ENCODE measurements at places on chromosomes 3 and 15.

GRCh38 chr3:41193794-41194539 is 5.3 kb upstream of the CTNNB1 start:
- DNase-seq = no peak

DNA sequence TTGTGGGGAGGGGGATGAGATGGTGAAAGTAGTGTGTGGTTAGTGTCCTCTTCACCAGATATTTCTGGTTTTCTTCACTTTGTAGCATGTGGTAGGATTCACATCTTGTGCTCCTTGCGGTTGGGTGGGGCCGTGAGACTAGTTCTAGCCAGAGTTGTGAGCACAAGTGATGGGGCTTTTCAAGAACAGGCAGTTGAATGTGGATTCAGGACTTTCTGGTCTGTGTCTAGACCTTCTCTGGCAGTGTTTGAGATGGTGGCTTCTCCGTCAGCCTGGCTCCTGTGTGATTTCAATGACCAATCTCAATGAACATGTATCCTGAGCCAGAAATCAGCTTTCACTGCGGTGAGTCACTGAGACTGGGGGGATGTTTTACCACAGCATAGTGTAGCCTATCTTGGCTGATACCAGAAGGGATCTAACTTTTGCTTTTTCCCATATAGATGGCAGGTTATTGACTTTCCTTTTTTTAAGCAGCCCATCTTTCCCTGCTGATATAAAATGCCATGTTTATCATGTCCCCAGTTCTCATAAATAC is 82.6 kb downstream of the RPLP1 start:
- no peak for DNase-seq

DNA sequence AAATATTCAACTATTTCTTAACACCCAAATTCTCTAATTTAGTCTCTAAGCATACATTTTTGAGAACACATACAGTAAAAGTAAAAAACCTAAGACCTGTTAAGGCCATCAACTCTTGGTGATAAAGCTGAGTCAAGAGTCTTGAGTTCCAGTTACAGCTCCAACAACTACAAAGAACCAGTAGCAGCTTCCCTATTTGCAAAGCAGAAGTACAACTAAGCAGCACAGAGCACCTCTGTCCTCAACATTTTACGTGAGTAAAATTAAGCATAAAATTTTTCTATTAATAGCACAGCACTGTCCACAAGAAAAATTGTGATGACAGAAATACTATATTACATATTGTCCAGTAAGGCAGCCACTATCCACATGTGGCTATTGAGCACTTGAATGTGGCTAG is 4.4 kb downstream of the PCOLCE2 start:
- no peak for DNase-seq

- no peak for DNase-seq
Measured at GRCh38 chr15:73718694-73719093, 34.5 kb downstream of the INSYN1 start.

GRCh38 chr3:111285694-111286093 is 214.1 kb downstream of the NECTIN3 start:
- no peak for DNase-seq

DNA sequence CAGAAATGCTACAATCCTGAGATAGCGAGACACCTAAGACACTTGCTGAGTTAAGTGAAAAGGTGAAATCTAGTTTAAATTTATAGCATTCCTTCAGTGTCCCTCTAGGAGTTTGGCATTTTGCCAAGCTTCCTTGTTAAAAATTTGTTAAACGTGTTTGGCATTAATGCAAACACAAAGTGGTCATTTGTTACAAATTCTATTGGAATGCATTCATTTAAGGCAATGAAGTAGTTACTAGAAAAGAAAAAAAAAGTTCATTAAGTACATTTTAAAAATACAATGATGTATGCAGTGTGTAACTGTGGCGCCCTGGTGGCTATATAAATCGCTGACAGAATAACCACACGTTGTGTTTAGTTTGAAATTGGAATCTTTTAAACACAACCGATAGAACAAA is 31.3 kb upstream of the WNT5A start:
- no peak for DNase-seq

GRCh38 chr3:79737530-79737929 is 30.3 kb downstream of the ROBO1 start:
- DNase-seq = no peak

DNA sequence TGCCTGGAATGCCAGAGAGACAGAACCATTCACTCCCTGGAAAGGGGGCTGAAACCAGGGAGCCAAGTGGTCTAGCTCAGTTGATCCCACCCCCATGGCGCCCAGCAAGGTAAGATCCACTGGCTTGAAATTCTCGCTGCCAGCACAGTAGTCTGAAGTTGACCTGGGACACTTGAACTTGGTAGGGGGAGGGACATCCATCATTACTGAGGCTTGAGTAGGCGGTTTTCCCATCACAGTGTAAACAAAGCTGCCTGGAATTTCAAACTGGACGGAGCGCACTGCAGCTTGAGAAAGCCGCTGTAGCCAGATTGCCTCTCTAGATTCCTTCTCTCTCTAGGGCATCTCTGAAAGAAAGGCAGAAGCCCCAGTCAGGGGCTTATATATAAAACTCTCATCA is 310.7 kb upstream of the DPPA4 start:
- no peak for DNase-seq

GRCh38 chr3:89145995-89146394 is 38.6 kb downstream of the EPHA3 start:
- no peak for DNase-seq

DNA sequence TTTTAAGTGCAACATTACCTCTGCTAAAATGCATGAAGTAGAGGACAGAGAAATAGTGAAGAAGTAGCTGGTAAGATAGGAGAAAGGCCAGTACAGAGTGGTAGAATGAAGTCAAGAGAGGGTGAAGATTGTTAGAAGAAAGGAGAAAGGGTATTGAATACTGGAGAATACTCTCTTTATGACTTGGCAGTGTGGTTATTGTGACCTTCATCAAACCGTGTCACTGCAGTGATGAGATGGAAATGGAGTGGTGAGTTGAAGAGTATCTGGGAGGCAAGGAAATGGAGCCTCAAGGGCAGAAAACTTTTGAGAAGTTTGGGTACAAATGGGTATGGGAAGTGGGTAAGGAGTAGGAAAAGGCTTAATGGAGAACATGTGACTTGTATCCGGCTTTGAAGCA is 24.7 kb downstream of the MINDY2 start:
- no peak for DNase-seq

GRCh38 chr15:61404567-61404966 is 175.5 kb upstream of the RORA start:
- no peak for DNase-seq

DNA sequence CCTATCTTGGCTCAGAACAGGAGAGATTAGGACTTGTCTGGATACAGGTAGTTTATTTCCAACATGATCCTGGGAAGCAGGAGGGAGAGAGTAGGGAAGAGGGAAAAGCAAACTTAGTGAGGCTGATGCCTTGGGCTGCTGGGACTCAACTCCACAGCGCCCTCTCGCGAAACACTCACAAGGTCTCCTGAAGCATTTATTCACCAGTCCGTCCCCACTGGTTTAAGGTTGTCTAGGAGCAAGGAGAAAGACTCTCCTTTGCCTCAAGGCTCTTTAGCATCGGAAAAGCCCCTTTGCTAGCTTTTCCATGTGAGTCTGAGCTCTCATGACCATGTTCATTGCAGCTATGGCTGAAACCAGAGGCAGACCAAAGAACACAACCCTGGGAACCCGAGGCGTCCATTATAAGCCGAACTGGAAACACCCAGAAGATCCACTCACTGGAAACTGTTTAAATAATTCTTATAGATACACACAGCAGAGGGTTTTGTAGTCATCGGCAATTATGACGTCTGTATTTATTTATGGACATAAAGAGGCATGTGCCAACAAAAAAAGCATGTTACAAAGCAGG is 244.5 kb downstream of the CD47 start:
- no peak for DNase-seq

GRCh38 chr15:28960979-28961378 is 75.2 kb downstream of the APBA2 start:
- DNase-seq = no peak

DNA sequence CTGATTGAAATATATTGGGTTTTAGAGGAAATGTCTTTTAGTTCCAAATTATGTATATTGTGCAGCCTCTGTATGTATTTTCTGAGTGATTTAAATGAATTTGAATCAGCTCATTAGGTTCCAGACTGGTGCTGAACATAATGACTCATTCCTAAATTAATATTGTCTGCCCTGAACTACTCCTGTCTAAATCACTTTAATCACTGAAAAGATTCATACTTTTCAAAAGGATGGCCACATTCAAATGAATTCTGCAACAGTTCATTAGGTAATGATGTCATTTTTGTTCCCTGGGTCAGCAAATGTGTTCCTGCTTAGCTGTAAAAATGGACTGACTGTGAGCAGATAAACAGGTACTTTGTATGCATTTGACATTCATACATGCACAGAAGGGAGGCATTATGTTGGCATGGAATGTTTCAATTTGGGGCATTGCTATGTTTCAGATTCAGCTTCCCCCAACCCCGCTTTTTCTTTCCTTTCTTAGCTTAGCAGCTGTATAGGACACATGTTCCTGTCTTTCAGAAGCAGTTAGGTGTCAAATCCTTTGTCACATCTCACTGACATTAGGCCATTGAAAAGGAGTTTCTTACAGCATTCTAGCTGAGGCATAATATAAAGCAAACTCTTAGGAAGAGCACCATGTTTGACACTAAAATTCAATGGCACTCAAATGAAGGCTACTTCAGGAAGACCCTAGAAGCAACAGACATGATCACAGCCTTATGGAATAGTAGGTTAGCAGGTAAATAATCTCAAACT is 318.5 kb upstream of the ARPP21 start:
- no peak for DNase-seq

DNA sequence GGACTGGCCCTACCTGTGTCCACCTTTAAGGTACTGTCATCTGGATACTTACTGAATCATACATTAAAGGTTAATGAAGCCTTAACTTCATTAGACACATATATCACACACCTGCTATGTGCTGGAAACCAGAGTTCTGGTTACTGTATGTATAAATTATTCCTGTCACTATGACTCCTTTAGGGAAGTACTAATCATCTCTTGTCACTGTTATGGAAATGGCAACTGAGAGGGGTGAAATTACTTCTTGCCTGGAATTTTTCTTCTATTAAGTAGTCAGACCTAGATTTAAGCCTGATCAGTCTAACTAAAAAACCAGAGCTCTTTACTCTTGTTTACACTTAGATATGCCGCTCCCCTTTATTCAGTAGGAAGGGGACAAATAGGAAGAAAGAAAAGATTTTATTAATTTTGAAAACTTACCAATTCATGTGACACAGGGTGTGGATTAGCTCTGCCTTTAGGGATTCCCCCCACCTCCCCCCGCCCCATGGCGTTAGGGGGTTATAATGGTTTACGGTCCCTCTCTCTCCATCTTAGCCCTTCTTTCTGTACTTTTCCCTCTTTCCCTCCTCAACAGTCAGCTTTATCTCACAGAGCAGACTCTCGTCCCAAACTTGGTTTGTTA is 152.5 kb downstream of the KLHL25 start:
- no peak for DNase-seq

DNA sequence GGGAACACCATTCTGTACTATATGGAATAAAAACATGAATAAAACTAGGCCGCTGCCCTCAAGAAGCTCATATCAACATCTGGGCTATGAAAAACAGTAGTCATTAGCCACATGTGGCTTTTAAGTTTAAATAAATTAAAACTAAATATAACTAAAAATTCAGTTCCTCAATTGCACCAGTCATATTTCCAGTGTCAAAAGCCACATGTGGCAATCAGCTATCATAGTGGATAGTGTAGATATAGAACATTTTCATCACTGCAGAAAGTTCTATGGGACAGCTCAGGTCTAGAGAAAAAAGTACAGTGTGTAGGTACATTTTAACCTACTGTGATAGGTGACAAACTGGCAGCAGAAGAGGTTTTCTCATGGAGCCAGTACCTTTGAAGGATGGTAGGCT is 261.4 kb downstream of the FOXP1 start:
- no peak for DNase-seq

DNA sequence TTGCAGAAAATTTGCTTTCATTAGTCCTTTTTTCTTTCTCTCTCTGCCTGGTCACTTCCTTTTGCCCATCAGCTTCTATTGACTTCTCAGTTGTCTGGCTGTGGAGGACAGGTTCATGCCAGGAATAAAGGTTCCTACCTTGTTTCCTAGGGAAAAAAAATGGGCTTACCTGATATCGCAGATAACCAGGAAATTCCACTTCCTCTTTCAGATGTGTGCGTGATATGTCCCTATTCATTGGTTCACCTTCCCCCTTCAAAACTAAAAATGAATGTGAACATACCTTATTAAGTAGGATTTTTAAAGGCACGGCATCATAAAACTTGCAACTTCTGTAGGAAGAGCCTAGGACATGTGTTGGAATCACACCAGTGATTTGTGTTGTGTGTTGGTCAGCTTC is 120.0 kb upstream of the FGF7 start:
- DNase-seq = no peak

DNA sequence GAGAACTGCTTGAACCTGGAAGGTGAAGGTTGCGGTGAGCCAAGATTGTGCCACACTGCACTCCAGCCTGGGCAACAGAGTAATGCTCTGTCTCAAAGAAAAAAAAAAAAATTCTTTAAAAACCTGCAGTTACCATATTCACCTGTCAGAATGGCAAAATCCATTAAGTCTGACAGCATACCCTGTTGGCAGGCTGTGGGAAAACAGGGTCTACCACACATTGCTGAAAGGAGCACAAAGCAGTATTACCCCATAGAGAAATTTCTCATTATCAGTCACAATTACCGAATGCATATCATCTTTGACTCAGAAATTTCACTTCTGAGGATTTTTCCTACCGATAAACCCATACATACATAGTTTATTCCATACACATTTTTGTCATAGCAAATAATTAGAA is 264.1 kb upstream of the SLCO3A1 start:
- DNase-seq = no peak

GRCh38 chr15:43514241-43515057 is 3.0 kb upstream of the MAP1A start:
- DNase-seq = no peak

DNA sequence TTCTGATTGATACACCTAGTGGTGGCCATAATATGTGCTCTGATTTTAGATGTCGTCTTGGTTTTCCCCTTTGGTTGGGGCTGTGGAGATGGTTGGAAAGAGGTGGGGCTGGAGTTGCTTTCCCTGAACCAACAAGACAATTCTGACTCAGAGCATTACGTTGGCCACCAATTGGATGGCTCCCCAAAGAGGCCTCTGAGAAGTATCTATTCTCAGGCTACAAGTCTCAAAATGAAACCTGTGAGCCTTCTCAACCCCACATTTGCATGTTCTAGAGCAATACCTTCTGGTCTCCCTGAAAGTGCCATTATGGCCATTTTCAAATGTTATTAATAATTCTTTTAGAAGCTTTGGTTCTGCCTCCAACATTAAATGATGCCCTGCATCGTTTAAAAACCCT is 188.4 kb upstream of the WNT5A start:
- no peak for DNase-seq

Measured in NCI-H1930 (cell line).